NCI-H524 (cell line): ENCODE measurements at places on chromosomes 4 and X.

DNA sequence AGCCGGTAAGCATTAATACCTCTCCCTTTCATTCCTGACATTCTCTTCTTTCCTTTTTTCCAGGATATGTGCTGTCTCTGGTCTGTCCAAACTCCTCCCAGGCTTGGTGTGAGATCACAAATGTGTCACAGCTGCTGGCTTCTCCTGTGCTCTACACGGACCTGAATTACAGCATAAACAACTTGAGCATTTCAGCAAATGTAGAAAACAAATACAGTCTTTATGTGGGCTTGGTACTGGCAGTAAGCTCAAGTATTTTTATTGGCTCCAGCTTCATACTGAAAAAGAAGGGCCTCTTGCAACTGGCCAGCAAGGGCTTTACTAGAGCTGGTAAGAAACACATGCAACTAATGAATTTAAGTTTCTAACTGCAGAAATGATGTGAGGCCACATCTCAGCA is 8.4 kb downstream of the NIPAL1 start:
- DNase-seq: no peak

- no peak for DNase-seq
These were observed 137.3 kb upstream of the RXFP1 start for GRCh38 chr4:158384414-158384813.

DNA sequence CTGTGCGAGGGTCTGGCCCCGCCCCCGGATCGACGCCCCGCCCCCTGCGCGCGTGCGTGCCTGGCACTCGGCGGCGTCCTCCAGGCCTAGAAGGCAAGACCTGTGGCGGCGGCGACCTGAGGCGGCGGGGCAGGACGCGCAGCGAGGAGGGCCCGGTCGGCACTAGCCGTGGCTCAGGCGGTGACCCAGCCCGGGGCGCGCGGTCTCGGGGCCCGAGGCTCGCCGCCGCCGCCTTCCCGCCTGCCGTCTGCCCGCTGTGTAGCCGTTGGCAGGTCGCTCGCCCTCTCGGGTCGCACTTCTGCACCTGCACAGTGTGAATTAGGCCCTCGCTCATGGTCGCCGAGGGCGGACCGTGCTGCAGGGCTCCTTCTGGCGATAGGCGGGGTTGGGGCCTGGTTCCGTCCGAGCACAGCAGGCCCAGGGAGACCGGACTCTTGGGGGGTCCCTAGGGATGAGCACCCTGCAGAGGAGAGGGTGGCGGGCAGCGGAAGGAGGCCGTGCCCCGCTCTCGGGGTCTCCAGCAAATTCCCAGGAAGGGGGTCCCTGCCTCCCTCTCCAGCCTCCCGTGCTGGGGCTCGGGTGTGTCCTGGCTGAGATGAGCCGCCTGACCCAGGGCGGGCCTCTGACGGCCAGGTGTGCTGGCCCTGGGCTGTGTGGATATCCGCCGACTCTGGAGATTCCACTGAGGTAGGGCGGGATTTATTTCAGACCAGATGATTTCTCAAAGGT is 557 bp upstream of the FAM53A start:
- DNase-seq: no peak

GRCh38 chr4:186772936-186773487 is 49.4 kb upstream of the FAT1 start:
- DNase-seq: no peak

DNA sequence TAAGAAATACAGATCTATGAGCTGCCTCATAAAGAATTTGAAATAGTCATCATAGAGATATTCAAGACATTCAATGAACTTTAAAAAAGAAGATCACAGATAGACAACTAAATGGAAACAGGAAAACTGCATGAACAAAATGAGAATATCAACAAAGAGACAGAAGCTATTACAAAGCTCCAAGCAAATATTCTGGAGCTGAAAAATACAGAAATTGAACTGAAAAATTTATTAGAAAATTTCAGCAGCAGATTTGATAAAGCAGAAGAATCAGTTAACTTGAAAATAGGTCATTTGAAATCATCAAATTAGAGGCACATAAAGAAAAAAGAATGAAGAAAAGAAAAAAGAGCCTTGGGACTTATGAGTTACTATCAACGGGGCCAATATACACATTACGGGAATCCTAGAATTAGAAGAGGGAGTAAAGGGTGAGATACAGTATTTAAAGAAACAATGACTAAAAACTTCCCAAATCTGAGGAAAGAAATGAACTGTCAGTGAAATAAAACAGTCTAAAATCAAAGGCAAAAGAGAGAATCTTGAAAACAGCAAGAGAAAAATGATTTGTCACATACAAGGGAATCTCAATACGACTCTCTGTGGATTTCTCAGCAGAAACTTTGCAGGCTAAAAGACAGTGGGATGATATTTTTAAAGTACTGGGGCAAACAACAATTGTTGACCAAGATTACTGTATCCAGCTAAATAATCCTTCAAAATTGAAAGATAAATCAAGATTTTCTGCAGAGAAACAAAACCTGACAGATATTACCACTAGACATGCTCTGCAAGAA is 641.6 kb downstream of the ANKRD50 start:
- no peak for DNase-seq

GRCh38 chr4:75065909-75066308 is 133.0 kb downstream of the PARM1 start:
- DNase-seq: no peak
